ENCODE measurements at places on chromosomes 13 and 19.

DNA sequence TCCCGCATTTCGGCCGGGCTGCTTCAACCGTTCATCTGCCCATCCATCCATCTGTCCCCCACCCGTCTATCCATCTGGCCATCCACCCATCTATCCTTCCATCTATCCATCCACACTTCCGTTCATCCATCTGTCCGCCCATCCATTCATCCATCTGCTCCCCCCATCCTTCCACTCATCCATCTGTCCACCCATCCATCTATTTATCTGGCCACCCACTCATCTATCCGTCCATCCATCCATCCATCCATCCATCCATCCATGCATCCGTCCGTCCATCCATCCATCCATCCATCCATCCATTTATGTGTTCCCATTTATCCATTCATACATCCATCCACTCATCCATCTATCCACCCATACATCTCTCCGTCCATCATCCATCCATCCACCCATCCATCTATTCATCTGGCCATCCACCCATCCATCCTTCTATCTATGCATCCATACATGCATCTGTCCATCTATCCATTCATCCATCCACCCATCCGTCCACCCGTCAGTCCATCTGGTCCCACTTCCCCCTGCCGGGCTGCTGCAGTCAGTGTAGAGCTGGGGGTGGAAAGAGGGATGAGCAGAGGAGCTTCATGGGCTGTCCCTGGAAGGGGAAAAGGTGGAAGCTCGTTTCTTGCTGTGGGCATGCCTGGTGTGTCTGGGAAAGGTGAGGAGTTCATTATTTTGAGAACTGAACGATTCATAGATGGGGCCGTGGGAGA is 722 bp downstream of the HSD11B1L start:
- DNase-seq = no peak

DNA sequence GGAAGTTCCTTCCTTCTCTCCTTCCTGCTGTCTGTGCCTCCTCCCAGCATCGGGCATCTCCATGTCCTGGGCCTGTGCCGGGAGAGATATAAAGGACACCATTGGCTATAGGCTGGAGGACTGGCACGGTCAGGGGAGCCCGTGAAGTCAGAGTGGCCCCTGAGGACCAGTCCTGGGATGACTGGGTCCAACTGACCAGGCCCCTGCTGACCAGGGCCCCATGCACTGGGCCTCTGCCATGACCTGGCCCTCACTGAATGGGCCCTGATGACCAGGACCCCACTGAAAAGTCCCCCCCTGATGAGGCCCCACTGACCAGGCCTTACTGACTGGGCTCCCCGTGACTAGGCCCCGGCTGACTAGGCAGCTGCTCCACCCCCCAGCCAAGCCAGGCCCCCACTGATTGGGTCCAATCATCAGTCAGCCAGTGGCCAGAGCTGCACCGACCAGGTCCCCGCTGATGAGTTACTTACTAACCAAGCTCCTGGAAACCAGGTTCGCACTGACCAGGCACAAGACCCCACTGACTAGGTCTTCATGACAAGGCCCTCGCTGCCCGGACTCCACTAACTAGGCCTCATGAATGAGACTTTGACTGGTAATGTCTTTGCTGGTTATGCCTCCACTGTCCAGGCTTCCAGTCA is 20.0 kb upstream of the ZNF14 start:
- no peak for DNase-seq

GRCh38 chr19:27764186-27764804 is 1448.7 kb downstream of the UQCRFS1 start:
- peak; percentile 49 for DNase-seq

DNA sequence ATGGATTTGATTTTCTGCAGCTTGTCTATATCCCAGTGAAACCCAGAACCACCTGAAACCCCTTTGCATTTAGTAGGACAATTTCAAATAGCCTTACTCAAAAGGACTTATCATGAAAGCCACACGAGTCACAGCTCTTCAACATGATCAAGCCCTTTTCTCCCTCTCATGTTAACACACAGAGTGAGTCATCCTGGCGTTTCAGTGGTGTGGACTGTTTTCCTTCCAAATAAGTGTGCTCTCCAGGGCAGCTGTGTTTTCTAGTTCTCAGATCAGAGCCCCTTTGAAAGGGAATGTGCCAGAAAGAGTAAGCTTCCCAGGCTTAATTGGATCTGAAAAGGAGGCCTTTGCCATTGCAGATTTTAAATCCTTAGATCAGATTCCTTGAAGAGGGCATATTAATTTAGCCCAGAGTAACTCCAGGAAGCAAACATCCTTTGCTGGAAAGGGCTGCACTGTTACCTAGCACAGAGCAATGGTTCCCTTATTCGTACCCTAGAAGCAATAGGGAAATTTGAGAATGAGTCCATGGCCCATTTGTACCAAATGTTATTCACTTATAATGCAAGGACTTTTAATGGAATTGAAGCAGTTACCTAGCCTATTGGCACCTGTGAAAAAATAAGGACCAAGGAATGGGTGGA is 51.3 kb downstream of the ERICH6B start:
- no peak for DNase-seq

DNA sequence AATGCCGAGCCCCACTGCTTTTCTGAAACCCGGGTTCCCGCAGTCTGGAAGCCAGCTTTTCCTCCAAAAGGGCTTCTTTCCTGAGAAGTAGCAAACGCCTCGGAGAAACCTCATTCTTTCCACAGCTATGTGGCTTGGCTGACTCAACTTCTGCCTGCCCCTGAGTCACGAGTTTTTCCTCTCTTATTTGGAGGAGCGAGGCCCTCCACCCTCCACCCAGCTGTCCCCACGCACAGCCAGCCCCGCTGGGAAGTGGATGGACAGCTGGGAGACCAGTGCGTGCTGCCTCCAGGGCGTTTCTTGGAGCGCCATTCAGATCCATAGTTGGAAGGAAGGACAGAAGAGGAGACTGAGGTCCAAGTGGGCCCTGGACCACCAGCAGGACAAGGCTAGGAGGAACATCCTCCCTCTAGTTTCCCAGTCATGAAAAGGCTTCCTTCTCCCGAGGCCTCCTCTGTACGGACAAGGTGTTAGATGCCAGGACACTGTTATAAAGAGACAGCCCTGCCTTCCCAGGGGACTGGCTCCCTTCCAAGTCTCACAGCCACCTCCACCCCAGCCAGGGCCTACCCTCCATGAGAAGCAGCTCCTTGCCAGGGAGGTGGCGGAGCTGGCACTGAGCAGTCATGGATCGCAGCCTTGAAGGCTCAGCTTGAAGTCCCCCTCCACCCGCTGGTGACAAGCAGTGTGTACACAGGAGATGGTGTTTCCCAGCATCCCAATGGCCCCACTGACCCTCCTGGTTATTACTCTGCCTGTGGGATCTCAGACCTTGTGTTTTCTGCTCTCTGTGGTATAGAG is 2.5 kb upstream of the PLEKHF1 start:
- peak; percentile 83 for DNase-seq

GRCh38 chr19:12800466-12800770 is 1.2 kb downstream of the PRDX2 start:
- no peak for DNase-seq

DNA sequence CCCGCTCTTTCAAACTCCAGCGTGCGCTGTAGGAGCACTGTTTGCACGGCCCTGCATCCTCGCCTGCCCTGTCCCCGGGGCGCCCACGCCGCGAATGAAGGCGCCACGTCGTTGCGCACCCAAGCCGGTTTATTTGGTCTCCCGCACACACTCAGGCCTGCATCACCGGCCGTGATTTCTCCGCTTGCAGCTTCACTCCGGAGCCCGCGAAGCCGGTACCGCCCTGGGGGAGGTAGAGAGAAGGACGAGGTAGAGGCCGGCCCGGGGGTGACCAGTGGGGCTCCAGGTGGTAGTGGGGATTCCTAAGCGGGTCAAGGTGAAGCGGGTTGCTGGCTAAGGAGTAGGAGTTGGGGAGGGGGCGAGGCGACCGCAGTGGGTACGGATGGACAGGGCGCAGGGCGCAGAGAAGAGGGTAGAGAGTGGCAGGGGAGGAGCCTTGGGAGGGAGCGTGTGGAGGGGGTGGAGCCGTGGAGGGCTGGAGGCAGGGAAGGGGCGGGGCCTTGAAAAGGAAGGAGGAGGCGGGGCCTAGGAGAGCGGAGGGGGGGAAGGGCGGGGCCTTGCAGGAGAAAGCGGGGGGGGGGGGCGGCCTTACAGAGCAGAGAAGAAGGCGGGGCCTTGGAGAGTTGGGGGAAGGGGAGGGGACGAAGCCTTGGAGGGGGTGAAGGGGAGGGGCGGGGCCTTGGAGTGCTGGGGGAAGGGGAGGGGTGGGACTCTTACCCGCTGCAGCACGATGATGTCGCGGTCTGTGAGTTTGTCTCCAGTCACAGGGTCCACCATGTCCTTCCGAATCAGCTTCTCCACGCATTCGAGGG is 24.6 kb downstream of the NOSIP start:
- no peak for DNase-seq

- DNase-seq = peak; percentile 61
These were observed 638.2 kb upstream of the SPRY2 start for GRCh38 chr13:80979035-80979641.

GRCh38 chr13:113930671-113931637 is 42.9 kb downstream of the C13orf46 start:
- DNase-seq = no peak

DNA sequence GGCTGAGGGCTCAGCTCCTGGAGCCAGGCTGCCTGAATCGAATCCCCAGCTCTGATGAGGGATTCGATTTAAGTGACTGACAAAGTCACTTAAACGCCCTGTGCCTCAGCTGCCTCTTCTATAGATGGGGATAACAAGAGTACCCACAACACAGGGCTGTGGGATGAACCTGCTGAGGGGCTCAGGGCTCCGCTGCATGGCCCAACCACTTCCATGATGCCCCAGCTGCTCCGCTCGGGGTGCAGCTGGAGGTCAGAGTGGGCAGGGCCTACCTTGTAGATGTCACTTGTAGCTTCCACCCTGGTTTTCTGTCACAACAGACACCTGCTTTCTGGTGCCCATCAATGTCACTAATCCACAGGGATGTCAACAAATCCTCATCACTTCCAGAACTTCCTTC is 39.2 kb downstream of the STK24 start:
- no peak for DNase-seq
